ENCODE measurements at places on chromosomes 16 and 17. TPM values are rescaled to one million over a fixed set of nuclear protein-coding genes. Genes with fewer than 3 reads are reported as not detected.

- no peak for DNase-seq
Measured at GRCh38 chr16:48946686-48947370, 334.8 kb downstream of the CBLN1 start.

Gene C16orf54
- not detected for total RNA-seq

- DNase-seq: no peak
Measured at GRCh38 chr16:4667203-4667963, 26.0 kb upstream of the NUDT16L1 start.

Gene ZNF821
- 9.0 TPM for total RNA-seq

- no peak for DNase-seq
Measured at GRCh38 chr17:4562015-4562969, 1.9 kb upstream of the GGT6 start.

Gene CYGB
- total RNA-seq: 7.0 TPM

- no peak for DNase-seq
Measured at GRCh38 chr17:75191584-75191983, 8.8 kb upstream of the SUMO2 start.

DNA sequence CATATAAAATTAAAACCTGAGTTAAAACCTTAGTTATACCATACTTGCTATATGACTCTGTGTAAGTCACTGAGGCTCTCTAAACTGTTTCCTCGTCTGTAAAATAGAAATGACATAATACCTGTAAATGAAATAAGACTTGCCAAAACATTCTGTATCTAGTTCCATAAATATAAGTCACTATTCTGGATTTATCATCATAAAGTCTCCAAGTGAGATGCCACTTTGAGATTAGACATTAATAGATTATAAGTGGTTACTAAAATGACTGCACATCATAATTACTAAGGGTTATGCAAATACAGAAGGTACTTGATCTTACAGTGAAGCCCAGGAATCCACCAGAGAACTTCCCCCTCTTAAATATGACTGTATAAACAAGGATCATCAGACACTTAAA is 12.0 kb upstream of the BRIP1 start:
- DNase-seq: no peak

- DNase-seq: no peak
Measured at GRCh38 chr17:6641247-6641863, 495 bp downstream of the TXNDC17 start.

DNA sequence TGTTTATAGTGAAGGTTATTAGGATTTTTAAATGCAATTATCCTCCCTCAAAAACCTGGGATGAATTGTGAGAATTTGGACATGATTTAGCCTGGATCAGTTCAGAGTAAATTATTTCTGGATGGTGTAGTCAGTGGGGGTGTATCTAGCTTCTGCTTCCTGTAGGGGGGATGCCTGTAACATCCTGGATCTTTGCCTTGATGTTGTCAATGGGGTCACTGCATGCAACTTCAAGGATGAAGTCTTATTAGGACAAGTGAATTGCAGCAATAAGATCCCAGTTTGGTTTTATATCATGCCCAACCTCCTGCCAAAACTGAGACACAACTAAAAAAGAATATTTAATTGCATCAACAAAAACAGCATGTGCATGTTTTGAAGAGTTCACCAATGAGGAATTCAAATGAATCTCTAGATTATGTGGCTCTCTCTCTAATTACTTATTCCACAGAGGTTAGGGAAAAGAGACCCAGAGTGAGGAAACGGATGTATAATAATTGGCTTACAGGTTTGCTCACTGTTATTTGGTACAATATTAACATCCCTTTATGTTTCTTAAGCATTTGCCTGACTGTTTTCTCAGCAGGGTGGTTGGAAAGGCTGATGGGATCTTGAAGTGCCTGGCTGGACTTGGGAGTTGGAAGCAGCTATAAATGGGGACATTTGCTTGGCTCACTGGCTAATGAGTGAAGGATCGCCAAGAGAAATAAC is 159.8 kb downstream of the HS3ST3B1 start:
- no peak for DNase-seq

- DNase-seq: no peak
Measured at GRCh38 chr16:13543850-13544249, 376.1 kb upstream of the ERCC4 start.

DNA sequence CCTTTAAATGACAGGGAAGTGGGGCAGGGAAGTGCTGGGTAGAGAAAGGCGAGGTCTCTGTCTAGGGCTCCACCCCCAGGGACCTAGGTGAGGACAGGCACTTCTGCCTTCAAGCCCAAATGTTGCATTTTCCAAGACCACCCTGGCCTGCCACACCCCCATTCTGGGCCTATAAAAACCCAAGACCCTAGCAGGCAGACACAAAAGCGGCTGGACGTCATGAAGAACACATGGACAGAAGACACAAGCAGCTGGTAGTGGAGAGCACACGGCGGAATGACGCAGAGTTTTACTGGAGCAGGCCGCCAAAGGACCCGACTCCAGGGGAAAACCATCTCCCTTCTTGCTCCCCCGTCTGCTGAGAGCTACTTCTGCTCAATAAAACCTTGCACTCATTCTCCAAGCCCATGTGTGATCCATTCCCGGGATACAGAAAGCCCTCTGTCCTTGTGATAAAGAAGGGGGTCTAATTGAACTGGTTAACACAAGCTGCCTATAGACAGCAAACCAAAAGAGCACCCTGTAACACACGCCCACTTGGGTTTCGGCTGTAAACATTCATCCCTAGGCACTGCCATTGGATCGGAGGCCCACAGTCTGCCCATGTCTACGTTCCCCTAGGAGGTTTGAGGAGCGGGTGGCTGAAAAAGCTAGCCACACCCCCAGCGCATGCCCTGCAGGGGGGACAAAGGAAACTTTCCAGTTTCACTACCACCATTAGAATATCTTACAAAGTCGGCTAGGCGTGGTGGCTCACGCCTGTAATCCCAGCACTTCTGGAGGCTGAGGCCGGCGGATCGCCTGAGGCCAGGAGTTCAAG is 622.2 kb upstream of the SALL1 start:
- DNase-seq: no peak
